Esophagus mucosa (tissue), 1 donor: ENCODE measurements at places on chromosomes 16 and 17.

- peak; percentile 32 for ATAC-seq
Observed at GRCh38 chr17:62098623-62099231, 33.6 kb upstream of the MED13 start.

GRCh38 chr16:23207485-23207884 is 24.9 kb downstream of the SCNN1G start:
- no peak for ATAC-seq

GRCh38 chr17:12089809-12090384 is 69.2 kb downstream of the MAP2K4 start:
- ATAC-seq, result no peak

- ATAC-seq, result peak; percentile 33
Observed at GRCh38 chr17:78231991-78232858, 794 bp downstream of the TMEM235 start.

DNA sequence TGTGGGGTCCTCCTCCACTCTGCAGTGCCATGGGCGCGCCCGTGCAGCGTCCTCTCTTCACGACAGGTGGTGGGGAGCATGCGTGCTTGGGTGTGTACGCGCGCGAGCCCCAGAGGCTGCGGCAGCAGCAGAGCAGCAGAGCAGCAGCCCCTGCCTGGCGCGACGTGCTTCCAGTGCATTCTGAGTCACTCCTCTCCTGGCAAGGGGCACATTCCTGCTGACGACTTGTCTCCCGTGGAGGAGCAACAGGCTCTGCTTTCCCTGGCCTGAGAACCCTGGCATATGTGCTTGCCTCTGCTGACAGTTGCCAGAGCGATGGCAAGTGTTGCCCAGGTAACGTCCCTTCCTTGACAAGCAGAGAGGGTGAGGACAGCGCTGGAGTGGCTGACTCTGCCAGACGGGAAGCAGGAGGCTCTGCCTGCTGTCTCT is 133.8 kb upstream of the PLCG2 start:
- ATAC-seq, result peak; percentile 82

DNA sequence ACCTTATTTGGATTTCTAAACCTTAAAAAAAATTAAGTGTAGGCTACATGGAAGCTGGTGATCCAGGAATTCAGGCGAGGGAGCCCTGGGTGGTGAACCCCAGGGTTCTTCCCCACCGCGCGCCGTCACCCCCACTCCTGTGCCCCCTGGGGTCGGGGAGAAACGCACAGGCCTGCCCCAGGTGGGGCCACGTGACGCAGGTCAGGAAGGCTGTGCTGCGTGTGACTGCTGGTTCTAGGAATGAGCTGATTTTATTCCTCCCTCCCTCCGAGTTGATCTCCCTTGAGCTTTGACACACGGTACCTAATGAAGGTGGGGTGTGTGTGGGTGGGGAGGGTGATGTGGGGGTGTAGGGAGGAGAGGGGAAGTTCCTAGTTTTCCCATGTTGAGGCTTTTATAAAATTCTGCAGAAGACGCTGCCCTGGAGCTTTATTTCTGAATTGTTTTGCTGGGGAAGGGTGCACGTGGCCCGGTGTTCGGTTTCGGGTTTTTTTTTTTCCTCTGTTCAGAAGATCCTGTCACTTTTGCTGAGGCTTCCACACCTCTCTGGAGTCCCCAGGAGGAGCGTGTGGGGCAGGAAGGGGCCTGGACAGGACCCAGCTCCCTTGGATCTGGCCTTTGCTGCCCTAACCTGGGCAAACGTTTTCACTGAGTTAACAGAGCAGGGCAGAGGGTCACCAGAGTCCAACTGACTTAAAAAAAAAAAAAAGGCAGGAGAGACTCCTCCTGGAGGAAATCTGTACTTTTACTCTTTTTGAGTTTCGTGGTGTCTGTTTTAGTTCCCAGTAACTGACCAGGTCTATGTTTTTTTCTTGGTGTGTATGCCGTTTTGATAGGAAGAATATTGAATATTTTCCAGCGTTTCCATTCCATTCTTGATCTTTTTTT is 55.8 kb upstream of the GSE1 start:
- peak; percentile 32 for ATAC-seq

DNA sequence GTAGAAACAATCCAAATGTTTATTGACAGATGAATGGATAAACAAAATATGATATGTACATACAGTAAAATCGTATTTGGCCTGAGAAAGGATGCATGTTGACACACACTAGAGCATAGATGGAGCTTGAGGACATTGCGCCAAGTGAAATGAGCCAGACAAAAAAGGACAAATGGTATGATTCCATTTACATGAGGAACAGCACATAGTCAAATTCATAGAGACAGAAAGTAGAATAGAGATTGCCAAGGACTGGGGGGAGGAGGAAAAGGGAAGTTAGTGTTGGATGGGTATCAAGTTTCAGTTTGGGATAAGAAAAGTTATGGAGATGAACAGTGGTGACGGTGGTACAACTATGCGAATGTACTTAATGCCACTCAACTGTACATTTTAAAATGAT is 47.9 kb downstream of the COPRS start:
- ATAC-seq, result no peak

GRCh38 chr16:89455178-89455577 is 35.2 kb downstream of the ANKRD11 start:
- ATAC-seq, result no peak

GRCh38 chr17:42672038-42672437 is 4.8 kb downstream of the PLEKHH3 start:
- no peak for ATAC-seq

GRCh38 chr16:70432723-70433457 is 6.0 kb downstream of the ST3GAL2 start:
- ATAC-seq, result no peak

- no peak for ATAC-seq
Observed at GRCh38 chr16:31508706-31509195, 560 bp upstream of the RUSF1 start.

- no peak for ATAC-seq
Observed at GRCh38 chr16:47055136-47055885, 81.8 kb upstream of the DNAJA2 start.

DNA sequence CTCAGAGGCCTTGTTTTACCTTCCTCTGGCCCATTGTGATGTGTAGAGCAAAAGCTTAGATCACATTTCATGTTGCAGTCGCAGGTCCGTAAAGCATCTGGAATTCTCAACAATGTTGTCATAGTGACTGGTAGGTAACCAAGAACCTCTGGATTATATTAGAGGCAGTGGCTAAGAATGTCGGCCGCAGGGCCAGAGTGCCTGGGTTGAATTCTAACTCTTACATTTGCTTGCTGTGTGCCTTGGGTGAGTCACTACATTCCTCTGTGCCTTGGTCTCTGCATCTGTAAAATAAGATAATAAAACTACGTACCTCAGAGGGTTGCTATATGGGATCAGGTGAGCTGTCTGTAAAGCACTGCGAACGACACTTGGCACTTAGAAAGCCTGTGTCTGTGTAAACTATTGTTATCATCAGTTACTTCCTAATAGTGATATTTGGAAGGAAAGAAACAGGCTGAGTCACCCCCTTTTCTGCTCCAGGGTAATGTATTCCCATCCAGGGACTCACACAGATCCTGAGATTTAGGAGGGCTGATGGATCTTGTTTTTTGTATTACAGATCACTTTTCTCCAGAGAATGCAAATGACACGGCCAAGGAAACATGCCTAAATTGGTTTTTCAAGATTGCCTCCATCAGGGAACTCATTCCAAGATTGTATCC is 52.2 kb downstream of the VPS35L start:
- ATAC-seq, result no peak

DNA sequence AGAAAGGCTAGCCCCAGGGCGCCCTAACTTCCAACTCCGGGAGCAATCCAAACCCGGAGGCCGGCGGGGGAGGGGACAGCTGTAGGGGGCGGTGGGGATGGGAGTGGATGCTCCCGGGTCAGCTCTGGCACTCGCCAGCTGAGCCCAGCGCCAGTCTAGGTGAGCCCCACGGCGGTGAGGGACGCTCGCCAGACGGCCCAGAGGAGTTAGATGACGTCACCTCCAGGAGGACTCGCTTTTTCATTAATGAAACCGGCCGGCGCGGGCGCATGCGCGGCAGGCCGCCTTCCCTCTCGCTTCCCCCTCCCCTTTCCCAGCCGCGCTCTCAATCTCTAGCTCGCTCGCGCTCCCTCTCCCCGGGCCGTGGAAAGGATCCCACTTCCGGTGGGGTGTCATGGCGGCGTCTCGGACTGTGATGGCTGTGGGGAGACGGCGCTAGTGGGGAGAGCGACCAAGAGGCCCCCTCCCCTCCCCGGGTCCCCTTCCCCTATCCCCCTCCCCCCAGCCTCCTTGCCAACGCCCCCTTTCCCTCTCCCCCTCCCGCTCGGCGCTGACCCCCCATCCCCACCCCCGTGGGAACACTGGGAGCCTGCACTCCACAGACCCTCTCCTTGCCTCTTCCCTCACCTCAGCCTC is at the start of gene NF1:
TSS of gene NF1 (plus strand) at position 378 of the 636 bp plus-strand sequence. CDS start 333 bp downstream, outside the sequence.
- ATAC-seq, result peak; percentile 95

DNA sequence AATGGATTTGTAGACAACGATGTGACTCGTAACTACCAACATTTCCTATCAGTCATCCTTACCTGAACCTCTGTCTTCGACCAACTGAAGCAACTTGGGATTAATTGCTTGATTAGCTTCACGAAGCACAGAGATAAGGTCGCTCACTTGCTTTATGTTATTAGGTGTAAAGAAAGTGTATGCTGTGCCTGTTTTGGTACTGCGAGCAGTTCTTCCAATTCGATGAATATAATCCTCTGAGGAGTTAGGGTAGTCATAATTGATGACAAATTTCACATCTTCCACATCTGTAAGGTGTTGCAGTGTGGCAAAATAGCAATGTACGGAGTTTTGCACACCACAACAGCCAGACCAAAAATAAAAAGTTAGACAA is 3.6 kb upstream of the POLG2 start:
- no peak for ATAC-seq

- no peak for ATAC-seq
Observed at GRCh38 chr17:46847204-46848191, 3.9 kb upstream of the WNT9B start.
